ENCODE measurements at places on chromosomes 5 and 9. TPM values are rescaled to one million over a fixed set of nuclear protein-coding genes. Genes with fewer than 3 reads are reported as not detected.

ARID3C gene
- total RNA-seq = not detected

IFNE gene
- 8.3 TPM for total RNA-seq

PDE6A gene
- total RNA-seq = not detected

IDNK gene
- total RNA-seq = 3.7 TPM

GRCh38 chr9:35828716-35829083 lies at the start of gene FAM221B:
FAM221B (minus strand) TSS chr9:35828732; CDS start chr9:35826161, 2,571 bp downstream.
- H3K27me3 ChIP-seq = peaks cover 13% of the 10 kb centered on the region
- H3K4me1 ChIP-seq = peaks cover 14% of the 10 kb centered on the region
- H3K27ac ChIP-seq = peak within 1 kb of the TSS; percentile 84
- peak; percentile 7 for DNase-seq
- peak within 1 kb of the TSS; percentile 89 for H3K4me3 ChIP-seq
- peaks cover 17% of the 10 kb centered on the region for H3K36me3 ChIP-seq

DNA sequence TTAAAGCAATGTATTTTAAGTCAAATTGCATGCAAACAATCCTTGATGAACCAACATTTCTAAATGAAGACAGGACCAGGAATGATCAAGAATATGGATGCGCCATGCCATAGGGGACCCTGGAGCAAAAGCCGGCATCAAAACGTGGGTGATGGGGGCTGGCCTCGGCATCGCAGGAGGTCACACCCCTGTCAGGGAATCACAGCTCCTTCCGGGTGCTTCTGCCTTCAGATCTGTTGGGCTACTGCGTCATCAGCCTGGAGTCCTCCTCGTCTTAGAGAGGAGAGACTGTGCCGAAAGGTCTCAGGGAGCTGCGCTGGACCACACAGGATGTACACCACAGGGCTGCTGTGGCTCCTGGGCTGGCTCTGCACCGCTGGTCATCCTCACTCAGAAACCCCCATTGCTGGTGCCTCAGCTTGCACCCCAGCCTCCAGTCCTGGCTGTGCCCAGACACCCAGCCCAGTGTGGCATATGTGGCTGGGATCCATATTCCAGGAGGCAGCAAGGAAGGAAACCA lies 152.9 kb upstream of the PPP1R26 start:
- peaks cover 16% of the 10 kb centered on the region for H3K27me3 ChIP-seq
- H3K4me3 ChIP-seq = no peak overlapping the region
- H3K4me1 ChIP-seq = no peaks in the 10 kb centered on the region
- H3K36me3 ChIP-seq = no peaks in the 10 kb centered on the region
- DNase-seq = no peak

DNA sequence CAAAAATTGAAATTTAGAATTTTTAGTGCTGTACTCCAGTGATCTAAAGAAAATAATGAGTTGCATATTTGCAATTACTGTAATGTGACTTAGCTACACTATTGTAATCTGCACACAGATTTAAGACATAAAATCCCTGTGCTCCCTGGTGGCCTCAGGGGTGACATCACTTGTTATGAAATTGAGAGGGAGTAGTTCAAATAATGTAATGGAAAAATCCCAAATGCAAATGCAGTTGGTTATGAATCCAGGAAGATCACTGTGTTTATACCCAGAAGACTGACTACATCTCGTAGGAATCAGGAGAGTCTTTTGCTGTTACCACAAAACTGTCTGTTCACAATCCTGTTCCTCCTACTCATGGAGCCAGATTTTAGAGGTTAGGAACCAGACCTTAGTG lies 178.7 kb upstream of the FBXL17 start:
- H3K4me1 ChIP-seq = no peaks in the 10 kb centered on the region
- H3K27me3 ChIP-seq = peaks cover 13% of the 10 kb centered on the region
- DNase-seq = no peak
- H3K4me3 ChIP-seq = no peak overlapping the region

GRCh38 chr5:166602271-166602670 lies 1689.2 kb upstream of the WWC1 start:
- H3K36me3 ChIP-seq = no peaks in the 10 kb centered on the region
- H3K4me1 ChIP-seq = peaks cover 19% of the 10 kb centered on the region
- H3K27ac ChIP-seq = no peak overlapping the region
- H3K27me3 ChIP-seq = no peaks in the 10 kb centered on the region
- DNase-seq = no peak

GRCh38 chr5:41908374-41909079 lies 4.4 kb downstream of the RIMOC1 start:
- peaks cover 37% of the 10 kb centered on the region for H3K36me3 ChIP-seq
- no peaks in the 10 kb centered on the region for H3K27me3 ChIP-seq
- H3K27ac ChIP-seq = no peak overlapping the region
- DNase-seq = no peak
- peaks cover 11% of the 10 kb centered on the region for H3K4me1 ChIP-seq
